SK-N-DZ (cell line): ENCODE measurements at places on chromosomes 12 and 14.

- no peak for DNase-seq
Observed at GRCh38 chr14:95496690-95497259, 19.7 kb downstream of the SYNE3 start.

DNA sequence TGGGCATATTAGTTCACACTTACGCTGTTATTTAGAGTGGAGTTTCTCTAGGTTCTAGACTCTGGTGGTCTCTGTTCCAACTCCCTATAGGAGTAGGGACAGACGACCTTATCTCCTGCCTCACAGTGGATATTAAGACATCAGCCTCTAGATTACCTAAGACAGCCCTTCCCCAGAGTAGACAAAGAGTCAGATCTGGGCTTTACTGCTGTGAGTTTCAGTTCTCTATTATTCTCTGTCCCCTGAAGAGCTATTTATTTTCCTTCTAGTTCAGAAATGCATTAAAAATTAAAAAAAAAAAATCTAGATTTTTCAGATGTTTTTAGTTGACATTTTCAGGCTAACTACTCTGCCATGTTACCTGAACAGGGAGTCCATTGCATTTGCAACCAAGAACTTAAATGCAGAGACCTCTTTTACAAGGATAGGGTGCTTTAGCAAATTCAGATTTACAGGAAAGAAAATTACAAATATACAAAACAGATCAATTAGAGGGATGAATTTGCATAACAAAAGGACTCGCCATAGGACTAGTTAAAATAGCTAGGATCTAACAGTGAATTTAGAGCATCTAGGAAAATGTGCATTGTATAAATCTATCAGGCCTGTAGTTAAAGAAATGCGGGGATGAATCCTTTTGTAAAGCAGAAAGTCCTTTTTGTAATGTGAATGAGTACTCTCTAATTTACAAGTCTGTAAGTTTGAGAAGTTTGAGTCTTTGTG is 381.4 kb downstream of the APAF1 start:
- no peak for DNase-seq

DNA sequence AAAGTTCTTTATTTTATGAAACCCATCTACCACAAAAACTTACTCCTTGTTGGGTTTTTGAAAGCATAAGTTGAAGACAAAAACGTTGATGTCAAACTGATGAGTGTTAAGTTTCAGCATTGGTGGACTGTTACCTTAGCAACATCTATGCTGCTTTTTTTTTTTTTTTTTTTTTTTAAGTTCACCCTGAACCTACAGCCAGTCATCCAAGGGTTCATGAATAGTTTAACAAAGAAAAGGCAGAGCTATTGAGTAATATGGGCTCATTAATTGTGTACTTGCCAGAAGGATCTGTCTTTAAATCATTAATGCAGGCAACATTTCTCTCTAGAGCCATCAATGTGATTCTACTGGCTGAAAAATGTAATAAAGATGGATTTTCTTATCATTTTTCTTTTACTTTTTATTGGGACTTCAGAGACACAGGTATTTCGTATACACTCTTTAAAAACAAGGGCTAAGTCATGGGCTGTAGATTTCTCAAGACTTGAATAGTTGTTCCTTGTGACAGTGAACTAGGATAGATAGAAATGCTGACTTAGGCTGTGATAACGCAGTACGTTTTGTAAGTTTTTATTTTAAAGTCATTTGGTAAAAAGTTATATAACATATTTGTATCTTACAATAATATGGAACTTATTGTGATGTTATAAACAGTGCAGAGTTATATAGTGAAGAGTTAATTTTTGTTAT is at the start of gene PTPRQ:
Gene PTPRQ (plus strand): TSS at position 262 of the 693 bp plus-strand sequence. CDS start 111 bp downstream, at position 373.
- DNase-seq, result no peak

- DNase-seq, result no peak
Observed at GRCh38 chr12:100141666-100141997, 1.0 kb downstream of the BLTP3B start.

GRCh38 chr14:68939181-68939892 is 39.8 kb downstream of the ACTN1 start:
- no peak for DNase-seq

GRCh38 chr12:70032076-70032475 is 207.0 kb downstream of the MYRFL start:
- DNase-seq, result no peak

GRCh38 chr14:39763402-39763890 is 331.2 kb upstream of the FBXO33 start:
- no peak for DNase-seq

DNA sequence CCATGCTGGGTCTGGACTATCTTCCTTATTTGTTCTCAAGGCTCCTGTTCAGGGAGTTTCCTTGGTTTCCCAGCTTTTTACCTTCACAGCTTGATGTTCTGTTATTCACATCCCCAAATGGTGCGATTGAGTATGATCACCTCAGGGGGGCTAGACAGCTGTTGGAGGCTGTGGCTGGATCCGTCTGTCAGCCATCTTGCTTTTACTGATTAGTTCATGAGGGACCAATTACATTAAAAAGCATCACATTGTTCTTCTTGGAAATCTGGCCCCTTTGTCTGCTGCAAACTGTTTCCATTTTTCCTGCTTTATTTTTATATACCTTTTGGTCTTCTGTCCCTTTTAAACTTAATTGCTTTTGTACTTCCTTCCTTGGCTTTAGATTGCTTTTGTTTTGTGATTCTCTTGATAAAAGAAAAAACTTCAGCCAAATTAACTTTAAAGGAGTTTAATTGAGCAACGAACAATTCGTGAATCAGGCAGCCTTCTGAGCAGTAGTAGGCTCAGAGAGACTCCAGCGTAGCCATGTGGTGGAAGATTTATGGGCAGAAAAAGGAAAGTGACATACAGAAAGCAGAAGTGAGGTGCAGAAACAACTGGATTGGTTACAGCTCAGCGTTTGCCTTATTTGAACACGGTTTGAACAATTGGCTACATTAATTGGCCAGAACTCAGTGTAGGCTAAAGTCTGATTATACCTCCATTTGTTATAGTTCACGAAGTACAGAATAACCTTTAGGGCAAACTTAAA is 208.7 kb downstream of the AEBP2 start:
- DNase-seq, result peak; percentile 37

- no peak for DNase-seq
Observed at GRCh38 chr12:39483042-39483441, 40.1 kb upstream of the KIF21A start.

GRCh38 chr12:47017041-47017713 is 62.2 kb upstream of the PCED1B start:
- DNase-seq, result no peak

- no peak for DNase-seq
Observed at GRCh38 chr12:128178565-128178964, 88.4 kb upstream of the TMEM132C start.

DNA sequence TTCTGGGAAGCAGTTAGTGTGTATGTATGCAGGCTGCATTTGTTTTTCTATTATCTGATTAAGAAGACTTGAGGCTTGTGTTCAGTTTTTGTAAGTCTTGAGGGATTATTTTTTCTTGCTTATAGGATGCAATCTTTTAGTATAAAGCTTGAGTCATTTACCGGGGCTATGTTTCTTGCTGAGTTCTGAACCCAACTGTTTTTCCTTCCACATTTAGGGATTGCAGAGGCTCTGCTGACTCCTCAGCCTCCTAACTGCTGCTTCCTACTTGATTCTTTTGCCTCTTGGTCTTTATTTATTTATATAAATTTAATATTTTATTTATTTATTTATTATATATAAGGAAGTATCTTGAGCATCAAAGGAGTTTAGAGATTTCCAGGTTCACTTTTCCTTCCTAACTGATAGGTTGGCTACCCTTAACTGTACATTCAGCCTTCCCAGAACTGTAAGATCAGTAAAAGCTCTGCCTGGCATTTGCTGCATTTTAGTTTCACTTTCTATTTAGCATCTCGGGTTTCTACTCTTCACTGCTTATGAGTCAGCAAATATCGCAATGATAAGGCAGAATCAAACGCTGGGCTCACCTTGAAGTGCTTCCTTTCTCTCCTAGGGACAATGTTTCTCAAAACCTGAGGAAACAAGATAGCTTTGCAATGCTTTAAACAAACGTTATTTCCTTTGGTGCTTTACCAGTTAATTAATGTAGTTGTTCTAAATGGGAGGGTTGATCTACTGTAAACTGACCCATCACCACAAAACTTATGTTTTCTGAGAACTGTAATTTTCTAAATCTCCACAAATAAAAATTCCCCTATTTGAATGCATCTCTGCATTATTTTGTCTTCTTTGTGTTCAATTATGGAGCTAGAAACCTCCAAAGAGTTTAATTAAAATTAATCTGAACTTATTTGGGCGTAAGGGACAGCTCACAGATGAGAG is 1183.7 kb upstream of the TMEM132C start:
- DNase-seq, result peak; percentile 7

DNA sequence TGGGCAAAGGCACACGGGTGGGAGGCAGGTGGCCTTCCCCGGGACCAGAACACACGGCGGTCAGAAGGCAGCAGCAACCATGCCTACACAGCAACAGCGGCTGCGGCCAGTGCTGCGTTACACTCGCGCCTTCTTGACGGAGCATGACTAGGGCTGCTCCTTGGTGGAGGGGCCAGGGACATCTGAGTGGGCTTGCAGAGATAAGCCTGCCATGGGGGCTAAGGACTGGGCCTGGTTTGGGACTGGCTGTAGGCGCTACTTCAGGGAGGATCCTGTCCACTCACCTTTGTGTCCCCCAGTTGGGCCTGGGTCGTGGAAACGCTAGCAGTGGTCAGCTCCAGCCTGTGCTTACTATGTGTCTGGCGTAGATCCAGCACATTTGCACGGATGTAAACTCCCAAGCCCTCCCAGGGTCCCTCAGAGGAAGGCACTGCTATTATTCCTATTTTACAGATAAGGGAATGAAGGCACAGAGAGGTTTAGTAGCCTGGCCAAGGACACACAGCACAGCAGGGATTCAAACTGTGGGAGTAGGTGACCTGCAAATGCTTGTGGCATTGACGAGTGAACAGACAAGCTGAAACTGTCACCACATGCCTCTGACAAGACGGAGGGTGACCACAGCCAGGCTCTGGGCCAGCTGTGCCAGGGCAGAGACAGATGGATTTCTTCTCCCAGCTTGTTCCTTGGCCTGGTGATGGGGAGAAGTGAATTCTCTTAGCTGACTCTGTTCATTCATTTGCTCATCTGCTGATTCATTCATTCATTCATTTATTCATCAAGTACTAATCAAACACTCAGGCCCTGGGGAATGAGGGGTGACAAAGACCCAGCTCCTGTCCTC is 31.9 kb upstream of the DLK1 start:
- DNase-seq, result no peak

DNA sequence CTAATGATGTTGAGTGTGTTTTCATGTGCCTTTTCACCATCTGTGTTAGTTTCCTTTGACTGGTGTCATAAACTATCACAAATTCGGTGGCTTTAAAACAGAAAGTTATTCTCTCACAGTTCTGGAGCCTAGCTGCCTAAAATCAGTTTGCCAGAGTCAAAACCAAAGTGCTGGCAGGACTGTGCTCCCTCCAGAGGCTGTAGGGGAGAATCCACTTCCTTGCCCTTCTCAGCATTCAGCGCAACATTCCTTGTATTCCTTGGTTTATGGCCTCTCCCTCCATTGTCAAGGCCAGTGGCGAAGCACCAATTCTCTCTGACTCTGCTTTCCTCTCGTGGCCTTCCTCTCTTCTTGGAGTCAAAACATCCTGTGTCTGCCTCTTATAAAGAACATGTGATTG is 174.2 kb upstream of the PDE3A start:
- DNase-seq, result peak; percentile 30

DNA sequence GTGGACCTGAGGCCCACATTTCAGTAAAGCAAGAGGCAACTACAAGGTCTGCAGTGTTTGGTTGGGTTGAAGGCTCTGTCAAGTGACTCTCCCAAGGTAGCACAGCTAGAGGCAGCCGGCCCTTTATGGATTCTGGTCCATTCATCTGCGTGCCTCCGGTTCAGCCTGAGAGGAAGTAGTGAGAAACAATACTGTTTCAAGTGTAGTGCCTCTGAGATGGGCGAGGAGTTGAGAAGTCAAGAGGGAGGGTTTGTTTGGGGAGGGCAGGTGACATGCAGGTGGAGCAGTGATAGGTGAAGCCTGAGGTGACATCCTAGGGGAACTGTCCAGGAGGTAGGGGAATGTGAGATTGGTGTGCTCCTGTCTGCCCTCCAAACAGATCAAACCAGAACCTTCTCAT is 933.5 kb downstream of the VRK1 start:
- no peak for DNase-seq

GRCh38 chr12:121297435-121297991 is 1.0 kb upstream of the CAMKK2 start:
- peak; percentile 79 for DNase-seq

GRCh38 chr12:123223241-123223668 is 9.7 kb downstream of the MPHOSPH9 start:
- no peak for DNase-seq

DNA sequence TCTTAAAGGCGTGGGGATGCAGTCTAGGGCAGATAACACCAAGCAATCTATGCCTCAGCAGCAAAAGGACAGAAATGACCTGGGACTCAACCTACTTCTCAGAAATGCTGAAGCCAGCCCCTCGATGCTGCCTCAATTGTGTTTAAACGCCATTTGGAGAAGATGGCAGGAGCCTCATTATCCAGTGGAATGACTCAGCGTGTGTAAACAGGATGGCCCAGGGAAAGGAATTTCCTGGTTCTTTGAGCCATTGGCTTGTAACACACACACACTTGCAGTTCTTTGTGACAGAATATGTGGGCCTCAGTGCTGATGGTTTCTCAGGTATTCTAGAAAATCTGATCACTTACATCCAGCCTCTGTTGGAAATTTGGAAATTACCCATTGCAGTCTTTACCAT is 154.3 kb downstream of the NTF3 start:
- no peak for DNase-seq

- DNase-seq, result no peak
Observed at GRCh38 chr14:99055019-99055418, 217.0 kb downstream of the BCL11B start.

GRCh38 chr12:112848338-112848715 is 56.8 kb downstream of the RPH3A start:
- no peak for DNase-seq

DNA sequence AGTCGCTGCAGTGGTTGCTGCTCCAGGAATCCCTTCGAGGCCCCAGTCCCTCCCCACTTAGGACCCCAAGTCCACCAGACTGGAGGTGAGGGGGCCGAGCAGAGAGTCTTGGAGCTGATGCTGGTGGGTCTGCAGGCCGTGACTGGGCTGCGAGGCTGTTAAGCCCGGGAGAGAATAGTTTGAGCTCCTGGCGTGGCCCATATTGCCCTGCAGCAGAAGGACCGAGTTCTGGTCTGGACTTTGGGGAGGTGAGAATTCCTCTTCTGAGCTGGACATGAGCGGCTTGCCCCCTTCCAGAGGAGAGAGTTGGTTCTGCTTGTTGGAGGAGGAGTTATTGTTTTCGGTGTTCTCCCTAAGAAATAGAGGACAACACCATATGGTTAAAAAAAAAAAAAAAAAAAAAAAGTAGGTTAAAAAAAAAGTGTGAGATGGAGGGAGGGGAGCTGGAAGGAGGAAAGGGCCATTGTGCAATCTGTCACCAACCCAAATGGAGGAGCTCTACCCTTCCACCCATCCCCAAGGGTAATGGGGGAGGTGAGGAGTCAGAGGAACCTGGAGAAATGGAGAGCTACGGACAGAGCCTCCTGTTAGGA is 3.0 kb downstream of the SIX1 start:
- no peak for DNase-seq

GRCh38 chr12:83859021-83859420 is 1053.6 kb downstream of the SLC6A15 start:
- DNase-seq, result no peak

- no peak for DNase-seq
Observed at GRCh38 chr14:71606064-71606463, 326.2 kb upstream of the RGS6 start.
